Large intestine (tissue), 12 donors: ENCODE measurements at places on chromosomes 2 and 18.

GRCh38 chr2:161131074-161131680 is 29.1 kb upstream of the TANK start:
- no peak for DNase-seq

- no peak for DNase-seq
Observed at GRCh38 chr2:226906163-226906693, 70.4 kb downstream of the RHBDD1 start.

DNA sequence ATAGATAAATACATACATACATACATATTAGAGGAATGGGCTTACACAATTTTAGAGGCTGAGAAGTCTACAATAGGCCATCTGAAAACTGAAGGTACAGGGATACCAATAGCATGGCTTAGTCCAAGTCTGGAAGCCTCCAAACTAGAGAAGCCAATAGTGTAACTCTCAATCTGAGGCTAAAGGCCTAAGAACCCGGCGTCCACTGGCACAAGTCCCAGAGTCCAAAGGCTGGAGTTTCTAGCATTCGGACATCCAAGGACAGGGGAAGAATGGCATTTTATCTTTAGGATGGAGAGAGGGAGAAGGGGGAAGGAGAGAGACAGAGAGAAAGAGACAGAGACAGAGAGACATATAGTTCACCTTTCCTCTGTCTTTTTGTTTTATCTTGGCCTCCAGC is 63.7 kb upstream of the SYT4 start:
- DNase-seq = no peak

GRCh38 chr2:66699793-66700676 is 265.1 kb downstream of the MEIS1 start:
- DNase-seq = no peak

DNA sequence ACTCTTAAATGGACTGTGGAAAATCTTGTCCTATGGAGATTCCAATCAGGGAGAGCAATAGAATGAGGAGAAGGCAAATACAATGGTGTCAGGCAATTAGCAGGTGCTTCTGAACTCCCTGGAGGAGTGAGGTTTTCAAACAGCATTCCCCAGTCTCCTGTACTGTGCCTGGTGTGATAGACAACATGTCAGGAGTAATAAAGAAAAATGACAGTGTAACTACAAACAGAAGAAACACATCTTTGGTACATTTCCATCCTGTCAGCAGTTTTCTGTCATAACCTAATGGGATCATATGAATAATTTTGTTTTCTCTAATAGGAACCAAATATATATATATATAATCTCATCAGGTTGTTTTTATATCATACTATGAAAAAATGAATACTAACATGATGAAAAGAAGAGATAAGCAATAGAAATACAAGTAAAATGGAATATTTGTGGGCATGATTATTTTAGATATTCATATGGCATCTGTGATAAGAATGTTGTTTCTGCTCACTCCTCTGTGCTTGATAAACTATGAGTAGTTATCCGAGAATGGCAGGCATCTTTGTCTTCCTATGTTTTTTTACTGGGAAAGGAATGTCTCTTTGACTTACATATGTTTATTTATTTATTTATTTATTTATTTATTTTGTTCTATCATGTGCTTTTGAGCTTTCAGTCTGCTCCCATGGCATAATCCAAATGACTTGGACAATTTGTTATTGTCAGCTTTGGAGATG is 441.7 kb downstream of the TXNL1 start:
- DNase-seq = no peak

- DNase-seq = no peak
Observed at GRCh38 chr2:238942726-238943300, 94.9 kb downstream of the TWIST2 start.

- DNase-seq = no peak
Observed at GRCh38 chr2:177772529-177772928, 300.0 kb downstream of the PDE11A start.

DNA sequence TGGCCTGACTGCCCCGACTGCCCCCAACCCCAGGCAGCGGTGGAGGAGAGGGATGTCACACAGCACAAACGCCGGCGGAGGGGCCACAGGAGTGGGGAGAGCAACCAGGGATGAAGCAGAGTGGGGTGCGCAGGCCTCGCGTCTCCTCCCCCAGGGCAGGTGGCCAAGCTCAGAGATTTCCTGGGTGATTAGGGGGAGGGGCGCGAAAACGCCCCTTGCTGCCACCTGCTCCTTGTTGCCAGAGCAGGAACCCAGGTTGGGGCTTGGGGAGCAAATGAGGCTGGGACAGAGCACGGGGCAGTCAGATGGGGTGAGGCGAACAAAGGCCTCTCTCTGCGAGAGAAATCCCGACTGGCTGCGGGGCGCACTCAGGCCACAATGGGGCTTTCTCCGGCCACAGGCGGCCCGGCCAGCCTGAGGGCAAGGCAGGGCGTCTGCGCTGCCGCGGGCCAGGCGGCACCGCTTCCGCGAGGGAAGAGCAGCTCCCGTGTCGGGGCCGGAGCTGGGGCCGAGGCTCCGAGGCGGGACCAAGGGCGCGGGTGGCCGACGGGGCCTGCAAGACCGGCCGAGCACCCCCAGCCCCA is 11.5 kb downstream of the TEX44 start:
- DNase-seq = peak; percentile 52

- DNase-seq = no peak
Observed at GRCh38 chr2:97664636-97664970, 759 bp upstream of the ACTR1B start.

GRCh38 chr2:168673265-168674189 is 128.9 kb upstream of the NOSTRIN start:
- DNase-seq = no peak

DNA sequence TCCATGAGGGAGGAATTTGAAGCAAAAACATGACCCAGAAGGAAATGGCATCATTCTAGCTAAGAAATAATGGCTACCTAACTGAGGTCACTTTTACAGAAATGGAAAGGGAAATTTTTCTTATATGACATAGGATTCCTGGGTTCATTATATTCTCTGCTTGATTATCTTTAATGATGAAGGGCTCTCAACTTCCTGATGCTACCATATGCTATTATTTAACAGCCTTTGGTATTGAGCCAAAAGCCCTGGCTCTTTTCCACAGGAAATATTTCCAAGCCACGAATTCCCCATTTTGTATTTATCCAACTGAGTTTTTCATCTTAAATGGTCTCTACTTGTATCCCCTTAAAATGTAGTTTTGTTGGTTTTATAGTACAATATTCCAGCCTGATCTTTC is 63.2 kb upstream of the NPAS2 start:
- no peak for DNase-seq

- no peak for DNase-seq
Observed at GRCh38 chr2:71721362-71721665, 268.0 kb downstream of the DYSF start.

- no peak for DNase-seq
Observed at GRCh38 chr2:223751012-223751411, 86.4 kb downstream of the AP1S3 start.

- DNase-seq = no peak
Observed at GRCh38 chr2:165863810-165864261, 69.8 kb upstream of the GALNT3 start.

DNA sequence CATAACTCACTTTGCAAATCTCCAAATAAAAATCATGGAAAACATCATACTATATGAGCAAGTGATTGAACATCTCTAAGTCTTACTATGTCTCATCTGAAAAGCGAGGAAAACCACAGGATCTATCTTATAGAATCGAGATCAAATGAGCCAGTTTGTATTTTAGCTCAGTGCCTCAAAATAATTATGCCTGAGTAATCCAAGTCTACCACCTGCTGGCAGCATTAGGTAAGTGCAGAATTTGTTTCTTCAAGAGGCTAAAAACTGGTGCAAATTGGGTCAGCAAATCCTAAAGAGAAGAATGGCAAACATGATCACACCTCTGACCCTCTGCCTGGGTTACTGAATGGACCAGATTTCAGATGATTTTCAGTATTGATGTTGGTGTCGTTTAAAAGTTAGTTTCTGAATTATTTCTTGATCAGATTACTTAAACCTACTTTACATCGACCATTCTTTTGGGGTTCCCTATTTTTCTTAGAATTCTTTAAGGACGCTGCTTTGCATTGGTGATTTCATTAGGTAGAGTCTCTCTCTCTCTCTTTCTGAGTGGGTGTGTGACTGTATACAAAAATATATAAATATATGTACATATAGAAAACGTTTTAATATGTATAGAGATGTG is 12.7 kb upstream of the FHOD3 start:
- no peak for DNase-seq

GRCh38 chr2:240341064-240341463 is 94.4 kb upstream of the GPC1 start:
- no peak for DNase-seq

GRCh38 chr2:158060835-158061435 is 40.7 kb upstream of the UPP2 start:
- peak; percentile 29 for DNase-seq

DNA sequence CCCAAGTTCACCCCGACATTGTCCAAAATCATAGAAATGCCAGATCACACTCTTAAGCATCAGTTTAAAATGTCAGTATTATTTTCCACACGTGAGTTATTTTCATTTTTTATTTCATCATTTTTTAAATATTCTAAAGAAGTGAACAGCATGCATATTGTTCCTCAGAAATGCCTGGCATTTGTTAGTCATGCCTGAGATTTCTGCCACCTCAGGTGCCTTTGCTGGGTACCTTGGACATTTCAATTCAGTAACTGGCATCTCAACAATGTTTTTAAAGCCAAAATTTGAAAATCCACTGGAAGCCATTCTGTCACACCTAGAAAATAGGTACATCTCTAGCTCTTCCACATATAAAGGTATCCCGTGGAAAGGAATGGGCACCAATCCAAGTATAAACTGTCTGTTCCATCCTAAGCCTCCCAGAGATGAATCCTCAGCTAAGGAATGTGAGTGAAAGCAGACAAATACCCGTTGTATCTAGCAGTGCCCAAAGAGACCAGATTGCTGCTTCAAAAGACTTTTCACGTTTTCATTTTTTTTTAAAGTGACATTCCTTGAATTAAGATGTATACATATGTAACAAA is 159.8 kb downstream of the ZNF385B start:
- DNase-seq = no peak

DNA sequence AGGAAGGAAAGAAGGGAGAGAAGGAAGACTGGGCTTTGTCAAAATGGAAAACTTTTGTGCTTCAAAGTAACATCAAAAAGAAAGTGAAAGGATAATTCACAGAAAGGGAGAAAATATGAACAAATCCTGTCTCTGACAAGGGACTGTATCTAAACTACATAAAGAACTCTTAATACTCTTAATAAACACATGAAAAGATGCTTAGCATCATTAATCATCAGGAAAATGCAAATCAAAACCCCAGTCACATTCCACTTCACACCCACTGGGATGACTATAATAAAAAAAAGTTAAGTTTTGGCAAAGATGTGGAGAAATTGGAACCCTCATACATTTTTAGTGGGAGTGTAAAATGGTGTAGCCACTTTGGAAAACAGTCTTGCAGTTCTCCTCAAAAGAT is 11.8 kb upstream of the ZFP36L2 start:
- DNase-seq = no peak

GRCh38 chr18:34042423-34043146 is 182.1 kb downstream of the NOL4 start:
- DNase-seq = no peak

- DNase-seq = no peak
Observed at GRCh38 chr2:60297296-60298005, 256.0 kb downstream of the BCL11A start.

- DNase-seq = no peak
Observed at GRCh38 chr2:219688560-219689445, 61.4 kb downstream of the SLC4A3 start.

- DNase-seq = no peak
Observed at GRCh38 chr2:217872319-217872718, 130.5 kb downstream of the TNS1 start.

DNA sequence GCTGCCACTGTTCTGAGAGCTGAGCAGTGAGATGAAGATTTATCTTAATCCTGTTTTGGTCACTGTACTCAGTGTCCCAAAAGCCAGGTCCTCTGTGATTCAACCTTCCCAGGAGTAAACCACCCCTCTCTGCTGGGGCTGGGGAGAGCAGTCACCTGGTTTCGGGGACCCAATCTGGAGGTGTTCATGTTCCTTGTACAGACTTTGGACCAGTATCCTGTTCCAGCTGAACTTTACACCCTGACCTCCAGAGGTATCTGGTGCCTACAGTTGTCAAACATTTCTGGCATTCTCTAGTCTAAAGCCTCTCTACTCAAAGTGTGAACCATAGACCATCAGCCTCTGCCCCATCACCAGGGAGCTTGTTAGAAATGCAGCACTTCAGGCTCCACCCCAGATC is 22.1 kb downstream of the CERS6 start:
- no peak for DNase-seq

- peak; percentile 55 for DNase-seq
Observed at GRCh38 chr18:7871560-7872456, 304.7 kb downstream of the PTPRM start.

DNA sequence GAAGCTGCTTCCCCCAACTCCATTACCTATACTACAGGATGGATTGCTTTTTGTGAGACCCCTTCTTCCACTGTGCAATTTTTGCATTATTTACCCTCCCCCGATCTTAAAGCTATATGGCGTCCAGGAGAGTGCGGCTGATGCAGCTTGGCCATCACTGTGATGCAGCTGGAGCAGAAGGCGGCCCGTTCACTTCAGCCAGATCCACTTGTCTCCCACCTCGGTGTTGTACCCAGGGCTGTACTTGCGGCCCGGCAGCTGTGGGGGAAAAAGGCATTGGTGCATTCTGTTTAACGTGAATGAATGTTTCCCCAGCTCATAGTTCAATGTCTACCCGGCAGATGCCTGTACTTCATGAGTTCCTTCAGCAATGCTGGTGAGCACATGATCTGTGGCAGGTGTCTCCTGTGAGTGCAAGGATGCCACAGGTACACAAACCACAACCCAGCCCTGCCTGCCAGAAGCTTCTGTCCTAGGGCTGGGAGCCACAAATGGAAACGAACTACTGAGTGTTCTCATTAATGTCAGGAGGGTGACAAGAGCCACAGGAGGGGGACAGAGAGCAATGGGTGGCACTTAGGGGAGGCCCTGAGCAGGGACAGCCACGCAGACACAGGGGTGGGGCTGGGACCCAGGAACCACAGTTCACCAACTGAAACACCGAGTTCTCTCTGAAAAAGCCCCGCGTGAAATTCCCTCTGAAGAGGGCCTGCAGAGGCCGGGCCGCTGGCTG is 64.0 kb downstream of the NDUFA10 start:
- no peak for DNase-seq

GRCh38 chr2:85674417-85674816 is 6.4 kb upstream of the SFTPB start:
- no peak for DNase-seq
